ENCODE measurements at places on chromosomes 2 and 18.

DNA sequence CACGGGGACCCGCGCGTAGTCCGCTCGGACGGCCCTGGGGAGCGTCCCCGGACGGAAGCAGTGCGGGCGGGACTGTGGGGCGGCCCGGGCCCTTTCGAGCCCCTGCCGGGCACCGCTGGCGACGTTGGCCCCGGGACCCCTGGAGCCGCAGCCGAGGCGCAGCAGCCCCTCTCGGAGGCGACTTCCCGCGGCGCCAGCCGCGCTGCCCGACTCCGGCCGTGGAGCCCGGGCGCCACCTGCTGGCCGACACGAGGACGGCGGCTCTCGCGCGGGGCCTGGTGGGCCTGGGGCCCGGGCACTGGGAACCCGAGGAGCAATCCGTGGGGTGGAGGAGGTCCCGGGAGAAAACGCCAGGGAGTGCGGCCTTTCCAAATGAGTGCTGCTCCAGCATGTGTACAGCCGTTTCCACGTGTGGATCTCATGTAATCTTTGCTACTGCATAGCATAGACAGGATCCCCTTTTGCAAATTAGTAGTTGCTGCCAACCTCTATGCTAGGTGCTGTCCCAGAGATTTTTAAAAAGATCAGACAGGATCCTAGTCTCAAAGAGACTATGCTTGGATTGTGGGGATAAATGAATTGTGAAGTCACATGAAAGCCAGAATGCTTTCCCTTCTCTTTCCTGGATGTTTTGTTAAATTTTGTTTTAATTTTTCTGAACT, 4.0 kb downstream of the ID2 start:
- no peak for DNase-seq

DNA sequence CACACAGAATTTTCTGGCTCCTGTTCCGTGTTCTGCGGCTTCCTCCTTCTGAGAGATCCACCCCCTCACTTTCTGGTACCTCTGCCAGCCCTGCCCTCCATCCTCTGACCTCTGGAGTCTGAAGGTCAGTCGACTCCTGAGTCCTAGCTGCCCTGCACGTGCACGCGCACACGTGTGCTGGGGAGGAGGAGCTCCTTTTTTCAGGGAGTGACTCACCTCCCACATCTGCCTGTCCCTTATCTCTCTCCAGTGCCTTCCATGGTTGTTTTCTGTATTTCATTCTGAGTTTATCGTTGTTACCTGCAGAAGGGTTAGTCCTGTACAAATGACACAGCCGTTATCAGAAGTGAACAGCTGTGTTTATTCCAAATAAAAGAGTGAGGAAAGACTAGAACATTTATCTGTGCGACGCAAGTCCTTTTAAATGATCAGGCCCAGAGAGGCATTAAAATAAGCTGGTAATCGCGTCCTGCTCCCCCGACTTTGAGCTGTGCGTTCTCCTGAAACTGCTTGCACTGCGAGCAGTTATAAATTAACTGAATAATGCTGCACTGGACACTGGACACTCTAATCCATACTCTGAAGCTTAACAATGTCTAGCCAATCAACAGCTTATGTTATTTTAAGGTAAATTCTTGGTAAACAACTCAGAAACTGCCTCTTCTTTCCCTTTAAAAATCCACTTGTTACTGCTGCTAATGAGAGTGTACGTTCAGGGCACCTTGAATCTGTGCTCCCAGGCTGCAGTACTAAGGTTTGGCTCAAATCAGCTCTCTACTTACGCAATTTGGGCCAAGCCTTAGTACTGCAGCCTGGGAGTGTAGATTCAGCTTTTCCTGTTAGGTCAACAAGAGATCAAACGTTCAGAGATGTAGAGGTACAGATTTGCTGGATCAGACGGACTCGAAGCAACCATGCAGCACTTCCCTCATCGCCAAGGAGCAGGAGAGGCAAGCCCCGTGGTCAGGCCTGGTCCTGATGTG, 72.5 kb downstream of the GALR1 start:
- no peak for DNase-seq

GRCh38 chr2:45345331-45346234, 265.5 kb downstream of the SRBD1 start:
- DNase-seq: no peak

DNA sequence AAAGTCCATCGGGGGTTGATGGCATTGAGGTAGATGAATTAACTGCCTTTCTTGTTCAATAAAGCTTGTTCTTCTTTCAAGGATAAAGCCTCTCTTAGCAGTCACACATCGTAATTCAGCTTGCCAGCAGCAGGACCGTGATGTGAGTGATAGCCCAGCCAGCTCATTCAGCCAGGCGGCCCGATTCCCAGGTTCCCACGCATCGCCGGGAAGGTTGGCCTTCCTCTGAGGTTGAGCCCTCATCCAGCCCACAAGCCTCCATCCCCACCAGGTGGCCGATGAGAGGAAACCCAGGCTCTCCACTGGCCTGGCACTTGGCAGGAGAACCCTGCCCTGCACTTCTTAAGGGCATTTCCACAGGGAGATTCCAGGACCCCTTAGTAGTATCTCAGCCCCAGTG, 4.7 kb downstream of the AGAP1 start:
- DNase-seq: no peak

- no peak for DNase-seq
Observed at GRCh38 chr2:133420788-133421187, 147.5 kb downstream of the NCKAP5 start.

DNA sequence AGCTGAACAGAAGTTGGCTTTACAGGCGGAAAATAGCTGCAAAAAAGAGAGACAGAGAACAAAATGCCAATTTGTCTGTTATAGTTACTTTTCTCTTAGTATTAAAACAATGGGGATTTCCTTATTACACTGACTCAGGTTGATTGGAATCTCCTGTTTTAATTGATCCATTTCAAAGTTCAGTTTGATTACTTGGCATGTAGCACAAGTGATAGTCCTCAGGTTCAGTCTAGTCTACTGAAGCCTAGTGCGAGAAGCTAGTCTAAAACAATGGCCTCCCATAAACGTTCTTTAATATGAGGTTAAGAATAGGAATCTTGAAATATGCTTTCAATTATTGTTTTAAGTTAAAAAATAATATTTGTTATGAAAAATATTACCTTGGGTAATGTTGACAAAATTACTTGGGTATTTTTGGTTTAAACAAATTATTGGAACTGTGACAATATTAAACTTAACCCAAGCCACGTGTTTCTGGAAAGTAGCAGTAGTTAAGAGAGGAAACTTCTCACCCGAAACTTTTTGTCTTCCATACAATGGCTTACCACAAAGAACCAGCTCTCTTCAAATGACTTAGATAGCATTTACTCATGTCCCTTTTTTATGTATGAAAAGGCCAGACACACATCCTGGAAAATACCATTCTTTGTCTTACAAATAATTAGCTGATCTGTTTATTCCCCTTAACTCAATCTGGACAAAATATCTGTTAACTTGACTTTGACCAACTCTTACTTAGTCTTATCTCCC, 1326.2 kb upstream of the TMEFF2 start:
- DNase-seq: no peak

DNA sequence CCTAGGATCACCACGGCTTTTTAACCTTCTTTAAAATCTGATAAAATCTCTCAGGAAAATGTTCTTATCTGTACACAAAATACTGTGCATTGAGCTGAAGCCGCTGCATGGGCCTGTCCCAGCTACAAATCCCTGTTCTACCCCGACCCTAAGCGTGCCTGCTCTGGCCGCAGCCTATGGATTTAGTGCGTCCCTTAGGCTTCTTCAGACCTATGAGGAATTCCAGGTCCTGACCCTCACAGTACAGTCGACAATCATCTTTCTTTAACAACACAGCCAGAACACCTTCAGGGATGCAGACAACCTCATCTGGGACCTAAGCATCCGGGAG, 477 bp upstream of the WDCP start:
- DNase-seq: no peak

- DNase-seq: no peak
Observed at GRCh38 chr18:79695856-79696850, 16.6 kb downstream of the CTDP1 start.

DNA sequence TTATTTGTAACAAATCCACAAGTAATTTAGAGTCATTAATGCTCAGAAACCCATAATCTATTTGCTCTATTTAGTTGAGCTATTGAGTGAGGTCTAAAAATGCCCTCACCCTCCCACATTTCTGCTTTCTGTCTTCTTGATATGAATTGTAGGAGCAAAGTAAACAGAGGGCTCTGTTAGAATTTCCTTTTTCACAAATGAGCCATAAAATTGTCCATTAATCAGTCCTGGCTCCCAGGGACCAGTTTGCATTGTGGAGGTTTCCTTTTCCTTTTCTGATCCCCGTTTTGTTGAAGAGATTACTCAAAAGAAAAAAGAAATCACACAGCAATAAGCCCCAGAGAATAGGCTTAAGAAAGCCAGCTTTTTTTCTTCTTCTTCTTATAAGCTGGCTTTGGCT, 476.7 kb downstream of the EPHA4 start:
- DNase-seq: no peak

- no peak for DNase-seq
Observed at GRCh38 chr18:23127090-23127489, 8.2 kb upstream of the CABLES1 start.

GRCh38 chr2:9445089-9445488, 21.6 kb downstream of the CPSF3 start:
- no peak for DNase-seq

DNA sequence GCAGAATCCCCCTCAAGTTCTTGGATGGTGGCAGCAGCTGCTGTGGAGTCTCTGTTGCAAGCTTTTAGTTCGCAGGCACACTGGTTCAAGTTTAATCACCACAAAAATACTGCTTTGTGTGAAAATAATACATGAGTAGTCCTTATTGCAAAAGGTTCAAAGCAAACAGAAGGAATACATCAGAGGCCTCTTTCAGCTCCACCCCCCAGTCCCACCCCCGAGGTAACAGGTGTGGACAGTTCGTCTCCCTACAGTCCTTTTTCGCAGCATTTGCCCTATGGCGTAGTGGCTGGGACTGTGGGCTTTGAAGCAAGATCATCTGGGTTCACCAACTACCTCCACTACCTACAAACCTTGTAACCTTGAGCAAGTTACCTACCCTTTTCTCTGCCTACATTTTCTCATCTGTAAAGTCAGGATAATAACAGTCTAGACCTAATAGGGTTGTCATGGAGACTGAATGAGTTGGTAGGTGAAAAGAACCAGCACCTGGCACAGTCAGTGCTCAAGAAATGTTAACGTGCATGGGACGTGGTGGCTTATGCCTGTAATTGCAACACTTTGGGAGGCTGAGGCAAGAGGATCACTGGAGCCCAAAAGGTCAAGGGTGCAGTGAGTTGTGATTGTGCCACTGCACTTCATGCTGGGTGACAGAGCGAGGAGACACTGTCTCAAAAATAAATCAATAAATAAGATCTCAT, 61.7 kb downstream of the TCF7L1 start:
- no peak for DNase-seq

Data from fibroblast of skin of left biceps (primary cell).